ENCODE measurements at places on chromosomes 1 and 21.

GRCh38 chr1:77847621-77848080, 40.8 kb upstream of the NEXN start:
- no peak for DNase-seq

GRCh38 chr21:43020177-43020576, 45.8 kb downstream of the PKNOX1 start:
- no peak for DNase-seq

DNA sequence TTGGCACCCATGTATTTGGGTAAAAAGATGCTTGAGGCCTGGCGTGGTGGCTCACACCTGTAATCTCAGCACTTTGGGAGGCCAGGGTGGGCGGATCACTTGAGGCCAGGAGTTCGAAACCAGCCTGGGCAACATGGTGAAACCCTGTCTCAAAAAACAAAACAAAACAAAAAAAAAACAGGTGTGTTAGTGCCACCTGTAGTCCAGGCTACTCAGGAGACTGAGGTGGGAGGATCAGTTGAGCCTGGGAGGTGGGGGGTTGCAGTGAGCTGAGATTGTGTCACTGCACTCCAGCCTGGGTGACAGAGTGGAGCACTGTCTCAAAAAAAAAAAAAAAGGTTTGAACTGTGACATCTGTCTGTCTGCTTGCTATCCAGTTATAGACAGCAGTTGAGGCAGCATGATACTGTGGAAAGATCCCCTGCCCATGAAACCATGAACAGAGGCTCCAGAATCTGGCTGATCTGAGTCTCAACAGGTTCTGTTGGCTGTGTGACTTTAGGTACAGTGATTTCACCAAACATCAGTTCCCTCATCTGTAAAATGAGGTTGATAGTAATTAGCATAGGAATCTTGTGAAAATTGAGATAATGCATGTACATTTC, 5.7 kb downstream of the DYRK1A start:
- DNase-seq: no peak

DNA sequence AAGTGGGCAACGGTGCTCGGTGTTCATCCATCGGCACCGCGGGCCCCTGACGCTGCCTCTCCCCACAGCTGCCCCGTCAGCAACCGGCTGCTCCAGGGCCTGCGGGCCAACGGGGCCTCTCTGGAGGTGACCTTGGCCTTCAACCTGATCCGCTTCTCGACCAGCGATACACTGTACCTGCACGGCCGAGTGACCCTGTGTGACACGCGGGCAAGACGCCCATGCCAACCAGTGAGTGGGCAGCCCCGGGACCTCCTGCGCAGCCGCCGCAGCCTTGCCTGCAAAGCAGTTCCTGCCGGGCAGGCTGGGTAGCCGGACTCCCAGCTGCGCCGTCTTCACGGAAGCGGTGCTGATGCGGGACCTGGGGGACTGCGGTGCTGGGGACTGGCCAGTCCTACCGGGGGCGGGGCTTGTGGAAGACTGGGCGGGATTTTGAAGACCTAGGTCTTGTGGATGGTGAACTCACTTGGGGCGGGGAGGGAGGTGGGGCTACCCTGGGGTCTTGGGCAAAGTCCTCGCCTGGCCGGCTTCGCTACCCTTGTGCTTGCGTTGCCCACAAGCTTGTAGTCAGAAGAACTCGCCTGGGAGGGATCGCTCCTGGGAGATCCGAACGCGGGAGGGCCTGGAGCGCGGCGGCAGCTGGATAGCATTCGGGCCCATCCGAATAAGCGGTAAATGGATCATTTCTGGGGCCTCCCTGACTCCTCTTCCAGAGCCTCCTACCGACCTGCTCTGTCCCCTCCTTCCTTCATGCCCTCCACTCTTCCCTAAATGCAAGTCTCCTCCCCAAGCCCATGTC, 8.8 kb upstream of the CEP85 start:
- peak; percentile 52 for DNase-seq

GRCh38 chr1:29801003-29801402, 564.7 kb downstream of the PTPRU start:
- no peak for DNase-seq

DNA sequence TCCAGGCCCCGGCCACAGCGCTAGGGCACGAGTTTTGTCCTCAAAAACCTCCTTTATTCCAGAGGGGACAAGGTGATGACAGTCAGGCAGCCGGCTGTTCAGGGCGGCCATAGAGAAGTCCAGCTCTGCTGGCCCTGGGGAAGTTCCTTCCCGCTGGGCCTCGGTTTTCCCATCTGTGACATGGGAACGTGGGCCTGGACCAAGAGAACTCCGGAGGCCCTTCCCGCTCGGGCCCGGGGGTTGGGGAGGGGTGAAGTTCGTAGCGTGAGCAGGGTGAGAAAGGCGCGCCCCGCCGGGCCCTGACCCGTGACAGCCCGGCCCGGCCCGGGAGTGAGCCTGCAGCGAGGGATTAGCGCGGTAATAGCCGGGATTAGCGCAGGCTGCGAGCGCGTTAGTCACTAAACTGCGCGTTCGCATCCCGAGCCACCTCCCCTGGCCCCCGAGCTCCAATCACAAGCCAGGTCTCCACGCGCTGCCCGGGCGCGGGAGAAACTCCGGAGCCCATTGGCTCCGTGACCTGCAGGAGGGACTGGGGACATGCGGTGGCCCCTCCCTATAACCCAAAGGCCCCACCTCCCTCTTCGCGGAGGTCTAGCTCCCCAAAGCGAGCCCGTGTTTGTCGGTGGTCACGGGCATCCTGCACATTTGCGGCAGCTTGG, 29.8 kb upstream of the PADI2 start:
- no peak for DNase-seq

Measured in activated naive CD4-positive, alpha-beta T cell treated with Interleukin-2 at 50 U/mL for 16 hours (primary cell).